A549 (cell line): ENCODE measurements at places on chromosomes 1 and 21. TPM values are rescaled to one million over a fixed set of nuclear protein-coding genes. Genes with fewer than 3 reads are reported as not detected.

ECM1 gene
- polyA plus RNA-seq, result 0.77 to 1.0 TPM (median 1.0 TPM) in 3 replicates

MMP23B gene
- polyA plus RNA-seq, result 0.66 to 1.0 TPM (median 0.84 TPM) in 3 replicates

SPRR3 gene
- not detected in 3 replicates for polyA plus RNA-seq

A3GALT2 gene
- polyA plus RNA-seq, result not detected in 3 replicates

C1QC gene
- polyA plus RNA-seq, result not detected in 3 replicates

ZNF678 gene
- 2.9 to 3.5 TPM (median 3.2 TPM) in 3 replicates for polyA plus RNA-seq

RBP7 gene
- polyA plus RNA-seq, result 3.1 to 3.8 TPM (median 3.5 TPM) in 3 replicates

SIK1 gene
- 12.2 to 17.7 TPM (median 14.0 TPM) in 3 replicates for polyA plus RNA-seq

GIPC2 gene
- polyA plus RNA-seq, result 0.04 to 0.07 TPM (median 0.06 TPM) in 3 replicates

NTMT2 gene
- polyA plus RNA-seq, result not detected in 3 replicates

CASZ1 gene
- 0.94 to 1.2 TPM (median 1.1 TPM) in 3 replicates for polyA plus RNA-seq

DNA sequence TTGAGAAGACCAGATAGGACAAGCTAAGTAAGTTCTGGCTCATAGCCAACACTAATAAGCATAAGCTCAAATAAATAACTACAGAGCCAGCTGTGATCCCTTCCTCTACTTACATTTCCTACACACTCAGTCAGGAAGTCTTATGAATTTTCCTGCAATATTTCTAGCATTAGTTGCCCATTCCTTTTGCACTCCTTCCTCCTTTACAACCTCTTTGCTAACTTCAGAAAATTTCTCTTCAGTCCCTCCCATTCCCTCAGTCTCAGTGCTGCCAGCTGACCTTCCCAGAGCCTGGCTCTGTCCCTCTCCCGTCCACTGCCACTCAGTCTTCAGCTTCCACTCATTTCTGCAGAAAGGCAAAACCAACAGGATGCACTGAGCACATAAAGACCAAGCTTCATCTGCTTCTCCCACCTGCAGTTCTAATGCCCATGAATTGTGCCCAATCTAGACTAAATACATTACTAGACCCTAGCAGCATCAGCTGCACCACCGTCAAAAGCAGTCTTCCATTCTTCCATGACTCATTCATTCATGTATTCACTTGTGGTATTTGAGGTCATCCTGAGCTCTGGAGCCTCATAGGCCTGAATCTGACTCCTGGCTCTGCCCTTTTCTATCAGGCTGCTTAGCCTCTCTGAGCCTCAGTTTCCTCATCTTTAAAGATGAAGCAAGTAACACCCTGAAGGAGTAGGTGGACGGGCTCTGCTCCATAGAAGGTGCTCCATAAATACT is 54.6 kb upstream of the SIPA1L2 start:
- DNase-seq, result no peak

DNA sequence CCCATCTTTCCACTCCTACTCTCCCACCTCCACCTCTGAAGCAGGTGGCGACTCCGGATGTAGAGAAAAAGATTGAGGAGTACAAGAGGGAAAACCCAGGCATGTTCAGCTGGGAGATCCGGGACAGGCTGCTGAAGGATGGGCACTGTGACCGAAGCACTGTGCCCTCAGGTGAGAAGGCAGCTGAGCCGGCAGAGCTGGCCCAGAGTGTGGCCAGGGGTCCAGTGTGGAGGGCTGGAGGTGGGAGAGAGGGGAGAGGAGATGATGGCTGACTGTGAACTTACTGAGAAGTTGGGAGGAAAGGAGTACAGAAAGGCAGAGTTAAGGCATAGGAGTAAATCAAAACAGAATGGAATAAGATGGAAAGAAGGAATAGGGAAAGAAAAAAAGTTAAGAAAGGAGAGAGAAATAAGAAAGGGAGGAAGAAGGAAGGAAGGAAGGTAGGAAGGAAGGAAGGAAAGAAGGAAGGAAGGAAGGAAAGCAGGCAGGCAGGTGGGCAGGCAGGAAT is 4.5 kb downstream of the PAX7 start:
- DNase-seq, result no peak

DNA sequence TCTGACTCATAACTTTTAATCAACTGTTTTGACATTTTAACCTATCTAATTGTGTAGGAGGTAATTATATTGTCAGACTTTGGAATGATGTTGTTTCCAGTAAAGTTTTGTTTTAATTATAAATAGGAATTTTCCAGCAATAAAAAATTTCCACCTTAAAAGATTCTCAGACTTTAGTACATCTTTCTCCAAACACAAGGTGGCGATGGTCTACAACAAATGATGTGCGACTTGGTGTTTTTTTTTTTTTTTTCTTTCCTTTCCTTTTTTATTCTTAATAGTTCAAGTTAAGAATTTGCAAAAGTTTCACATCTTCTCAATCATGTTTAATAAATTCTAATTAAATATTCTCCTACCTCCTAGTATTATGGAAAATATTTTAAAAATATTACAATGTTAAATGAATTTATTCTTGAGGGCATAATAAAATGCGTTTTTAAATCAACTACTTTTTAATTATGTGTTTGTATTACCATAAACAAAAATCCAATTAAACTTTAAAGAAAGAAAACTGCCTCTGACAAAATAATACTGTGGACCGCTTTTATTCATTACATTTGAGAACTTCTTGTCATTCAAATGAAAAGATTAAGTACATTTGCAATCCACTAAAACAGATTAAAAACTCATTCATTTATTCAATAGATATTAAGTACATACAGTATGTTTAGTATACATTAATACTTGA is 4.4 kb upstream of the ADAMTS1 start:
- no peak for DNase-seq

- no peak for DNase-seq
Observed at GRCh38 chr1:30437059-30437576, 286.3 kb downstream of the MATN1 start.

GRCh38 chr1:981955-982558 is at the start of gene PERM1:
Gene PERM1 (minus strand): TSS chr1:982093. CDS start chr1:981029, 1,064 bp downstream.
- DNase-seq, result no peak

GRCh38 chr1:172903581-172904220 is 147.0 kb downstream of the TNFSF18 start:
- DNase-seq, result no peak

DNA sequence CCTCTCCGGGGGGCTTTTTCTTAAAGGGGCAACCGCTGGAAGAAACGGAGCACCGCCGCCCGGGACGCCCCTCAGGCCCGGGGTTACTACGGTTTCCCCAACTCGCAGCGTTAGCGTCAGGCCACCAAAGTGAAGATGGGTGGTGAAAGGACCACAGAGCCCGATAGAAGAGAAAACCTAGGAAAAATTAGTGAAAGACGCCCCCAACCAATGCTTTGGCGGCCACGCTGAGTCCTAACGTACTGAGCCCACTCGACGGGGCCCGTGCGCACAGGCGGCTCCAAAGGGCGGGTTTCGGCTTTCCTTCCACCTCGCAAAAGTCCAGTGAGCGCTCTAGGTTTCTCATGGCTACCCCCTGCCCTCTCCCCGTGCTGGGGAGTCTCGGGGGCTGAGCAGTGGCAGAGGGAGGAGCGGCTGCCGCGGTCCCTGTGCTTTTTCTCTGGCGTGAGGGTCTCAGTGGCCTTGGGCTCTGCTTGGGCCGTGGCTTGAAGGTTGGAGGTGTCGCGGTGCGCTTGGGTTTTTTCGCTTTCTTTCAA is 12.2 kb upstream of the SPEN start:
- DNase-seq, result no peak

- DNase-seq, result peak; percentile 53
Observed at GRCh38 chr1:174262349-174263241, 103.3 kb downstream of the RABGAP1L start.

DNA sequence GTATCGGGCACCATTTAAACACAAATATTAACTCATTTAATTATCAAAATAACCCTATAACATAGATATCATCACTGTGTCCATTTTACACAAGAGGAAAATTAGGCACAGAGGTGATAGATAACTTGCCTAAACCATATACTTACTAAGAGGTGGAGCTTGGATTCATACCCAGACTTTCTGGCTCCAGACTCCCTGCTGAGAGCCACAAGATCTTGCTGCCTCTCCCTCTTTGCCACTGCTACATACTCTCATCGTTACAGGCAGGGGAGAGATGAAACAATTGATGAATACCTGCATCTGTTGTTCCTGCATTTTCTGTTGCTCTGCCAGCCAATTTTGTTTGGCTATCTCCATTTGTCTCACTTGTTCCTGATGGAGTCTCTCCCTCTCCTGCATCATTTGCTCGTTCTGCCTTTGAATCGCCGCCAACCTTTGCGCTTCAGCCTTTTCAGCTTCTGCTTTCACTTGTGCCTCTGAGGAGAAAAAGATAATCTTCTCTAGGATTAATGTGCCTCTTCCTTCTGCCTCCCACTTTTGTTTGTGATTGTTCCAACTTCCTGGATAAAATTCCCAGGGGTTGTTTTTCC is 10.6 kb downstream of the GBP5 start:
- no peak for DNase-seq

GRCh38 chr1:181353526-181353925 is 129.8 kb upstream of the CACNA1E start:
- DNase-seq, result no peak

DNA sequence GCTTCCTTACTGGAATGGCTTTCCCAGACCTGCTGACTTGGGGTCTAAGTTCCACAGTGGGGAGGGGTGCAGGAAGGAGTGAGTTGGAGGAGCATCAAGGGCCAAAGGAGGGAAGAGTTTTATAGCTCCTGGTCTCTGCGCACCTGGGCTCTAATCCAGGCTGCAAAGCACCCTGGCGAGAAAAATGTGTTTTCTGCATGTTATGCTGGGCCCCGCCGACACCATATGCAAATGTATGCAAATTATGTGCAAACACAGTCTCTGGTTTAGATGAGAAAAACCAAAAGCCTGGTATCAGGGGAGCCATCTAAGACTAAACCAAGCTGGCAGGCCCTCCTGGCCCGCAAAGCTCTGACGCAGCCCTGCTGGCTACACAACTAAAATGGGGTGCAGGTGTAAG is 95.0 kb downstream of the VWA5B1 start:
- no peak for DNase-seq

GRCh38 chr1:60942291-60942690 is 140.1 kb upstream of the NFIA start:
- DNase-seq, result no peak

- no peak for DNase-seq
Observed at GRCh38 chr1:168553680-168554553, 10.1 kb upstream of the XCL2 start.

- no peak for DNase-seq
Observed at GRCh38 chr1:30444401-30444800, 279.0 kb downstream of the MATN1 start.

GRCh38 chr1:55542901-55543504 is 327.8 kb upstream of the USP24 start:
- DNase-seq, result no peak

GRCh38 chr1:221149555-221150075 is 270.4 kb downstream of the HLX start:
- DNase-seq, result no peak
